ENCODE measurements at places on chromosomes 1 and 21.
A peak's percentile ranks its signal among the peaks of the same experiment; 100 is the strongest.

DNA sequence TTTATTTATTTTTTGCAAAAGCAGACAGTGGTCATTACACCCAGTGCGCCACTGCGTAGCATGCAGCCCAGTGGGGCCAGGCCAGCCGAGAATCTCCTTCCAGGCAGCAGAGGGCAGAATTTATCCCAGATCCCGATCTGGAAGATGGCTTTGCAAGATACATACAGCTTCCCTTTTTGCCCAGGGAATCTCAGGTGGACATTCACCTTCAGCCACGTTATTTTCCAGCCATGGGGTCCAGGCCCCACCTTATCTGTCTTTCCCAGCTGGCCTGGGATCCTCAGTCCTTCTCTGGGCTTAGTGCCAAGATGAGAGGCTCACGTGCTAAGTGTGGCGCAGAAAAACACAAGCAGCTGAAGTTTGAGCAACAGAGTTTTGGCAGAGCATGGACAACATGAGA is 123.6 kb downstream of the AJAP1 start:
- peak; percentile 59 for DNase-seq

- no peak for DNase-seq
Observed at GRCh38 chr21:41410767-41411448, 15.1 kb upstream of the MX1 start.

DNA sequence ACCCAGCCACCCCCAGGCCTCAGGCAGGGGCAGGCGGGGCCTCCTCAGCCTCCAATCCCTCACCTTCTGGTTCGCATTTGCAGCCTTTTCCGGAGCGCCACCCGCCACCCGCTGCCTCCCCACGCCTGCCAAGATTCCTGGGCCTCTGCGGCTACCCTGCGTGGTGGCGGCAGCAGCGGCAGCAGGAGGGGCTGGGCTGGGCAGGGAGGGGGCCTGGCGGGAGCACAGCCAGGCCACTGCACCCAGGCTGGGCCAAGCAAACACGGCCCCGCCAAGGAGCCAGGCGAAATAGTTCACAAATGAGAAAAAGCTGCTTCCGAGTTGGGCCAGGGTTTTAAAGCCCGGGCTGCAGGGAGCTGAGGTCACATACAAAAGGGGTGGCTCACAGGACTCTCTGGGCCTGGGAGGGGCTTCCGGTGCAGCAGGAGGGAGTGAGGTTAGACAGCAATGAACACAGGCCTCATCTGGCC is 9.8 kb downstream of the COL8A2 start:
- no peak for DNase-seq

- peak; percentile 84 for DNase-seq
Observed at GRCh38 chr1:221742555-221743415, 896 bp upstream of the DUSP10 start.

DNA sequence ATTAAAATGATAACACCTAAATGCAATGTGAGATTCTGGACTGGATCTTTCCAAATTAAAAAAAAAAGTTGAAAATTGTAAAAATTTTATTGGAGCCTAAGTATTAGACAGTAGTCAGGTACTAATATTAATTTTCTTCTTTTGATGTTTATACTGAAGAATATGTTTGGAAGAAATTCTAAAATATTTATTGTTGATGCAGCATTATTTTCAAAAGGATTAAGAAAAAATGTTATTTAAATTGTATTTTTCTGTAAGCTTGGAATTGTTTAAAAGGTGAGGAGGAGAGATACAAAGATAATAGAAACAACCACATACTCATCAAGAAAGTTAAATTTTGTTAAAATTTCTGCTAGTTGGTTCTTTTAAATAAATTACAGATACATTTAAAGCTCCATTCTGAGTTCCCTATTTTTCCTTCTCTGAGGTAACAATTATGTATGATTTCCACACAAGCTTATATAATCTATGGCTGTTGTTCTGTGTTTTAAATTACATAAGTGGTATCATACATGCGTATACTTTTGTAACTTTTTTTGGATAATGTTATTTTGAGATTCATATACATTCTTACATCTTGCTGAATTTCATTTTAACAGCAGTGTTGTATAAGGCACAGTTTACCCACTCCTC is 180.3 kb upstream of the RGS18 start:
- DNase-seq: no peak

GRCh38 chr1:100930494-100930893 is 34.6 kb downstream of the SLC30A7 start:
- no peak for DNase-seq

- no peak for DNase-seq
Observed at GRCh38 chr1:246659594-246660140, 64.5 kb upstream of the SCCPDH start.

DNA sequence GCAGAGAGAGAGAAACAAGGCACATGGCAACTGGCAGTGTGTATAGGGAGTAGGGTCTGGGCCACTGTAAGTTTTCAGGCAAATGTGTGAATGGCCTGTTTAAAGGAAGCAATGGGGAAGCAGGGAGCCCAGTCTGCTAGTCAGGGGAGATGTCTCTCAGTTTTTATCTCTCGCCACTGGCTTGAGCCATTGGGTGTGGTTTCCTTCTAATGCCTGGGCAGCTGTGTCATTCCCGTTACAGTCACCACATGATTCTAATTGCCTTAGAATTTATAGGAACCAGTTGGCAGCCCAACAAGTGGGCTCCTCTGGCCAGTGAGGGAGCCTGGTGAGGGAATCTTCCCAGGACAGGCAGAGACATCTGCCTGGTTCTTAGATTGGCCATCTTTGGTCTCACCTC is 182.4 kb downstream of the DISC1 start:
- no peak for DNase-seq

DNA sequence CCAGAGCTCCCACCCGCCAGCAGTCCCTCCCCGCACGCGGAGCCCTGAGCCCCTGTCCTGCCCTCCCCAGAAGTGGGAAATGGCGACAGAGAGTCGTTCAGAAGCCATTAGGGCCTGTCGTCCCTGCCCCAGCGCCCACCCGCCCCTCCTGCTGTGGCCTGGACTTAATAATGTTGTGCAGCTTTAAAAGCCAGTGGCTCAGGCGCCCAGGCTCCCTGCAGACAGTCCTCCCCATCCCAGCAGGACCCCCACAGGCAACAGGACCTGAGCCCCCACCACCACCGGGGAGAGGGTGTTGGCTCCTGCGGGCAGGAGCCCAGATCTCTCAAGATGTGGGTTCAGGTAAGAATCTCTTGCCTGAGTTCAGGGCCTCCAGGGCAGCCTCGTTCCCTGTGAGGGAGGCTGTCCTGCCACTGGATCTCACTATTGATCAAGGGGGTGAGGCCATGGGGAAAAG is 125.3 kb upstream of the RUNX3 start:
- DNase-seq: no peak

GRCh38 chr1:158328426-158328825 is 2.9 kb downstream of the CD1B start:
- no peak for DNase-seq

GRCh38 chr1:6101826-6102531 is 56.3 kb downstream of the KCNAB2 start:
- no peak for DNase-seq

DNA sequence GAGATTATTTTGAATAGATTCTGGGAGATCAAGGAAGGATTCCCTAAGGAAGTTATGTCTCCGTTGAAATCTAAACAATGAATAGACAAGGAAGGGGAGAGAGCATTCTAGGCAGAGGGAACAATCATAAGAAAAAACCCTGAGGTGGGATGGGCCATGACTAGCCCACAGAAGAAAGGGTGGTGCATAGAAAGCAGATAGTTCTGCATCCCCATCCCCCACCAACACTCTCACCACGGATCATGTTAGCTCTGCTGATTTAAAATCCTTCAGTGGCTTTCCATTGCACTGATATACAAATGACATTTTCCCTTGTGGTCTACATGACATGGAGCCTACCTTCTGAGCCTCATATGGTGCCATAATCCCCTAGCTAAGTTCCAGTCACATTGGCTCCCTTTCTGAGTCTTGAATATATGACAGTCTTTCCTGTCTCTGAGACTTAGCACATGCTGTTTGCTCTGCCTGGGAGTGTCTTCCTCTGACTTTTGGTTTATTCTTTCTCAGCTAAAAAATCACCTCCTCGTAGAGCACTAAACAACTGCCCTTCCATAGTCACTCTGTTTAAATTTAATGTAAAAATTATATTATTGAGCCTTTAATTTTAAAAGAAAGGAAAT is 15.2 kb downstream of the SCMH1 start:
- DNase-seq: no peak

DNA sequence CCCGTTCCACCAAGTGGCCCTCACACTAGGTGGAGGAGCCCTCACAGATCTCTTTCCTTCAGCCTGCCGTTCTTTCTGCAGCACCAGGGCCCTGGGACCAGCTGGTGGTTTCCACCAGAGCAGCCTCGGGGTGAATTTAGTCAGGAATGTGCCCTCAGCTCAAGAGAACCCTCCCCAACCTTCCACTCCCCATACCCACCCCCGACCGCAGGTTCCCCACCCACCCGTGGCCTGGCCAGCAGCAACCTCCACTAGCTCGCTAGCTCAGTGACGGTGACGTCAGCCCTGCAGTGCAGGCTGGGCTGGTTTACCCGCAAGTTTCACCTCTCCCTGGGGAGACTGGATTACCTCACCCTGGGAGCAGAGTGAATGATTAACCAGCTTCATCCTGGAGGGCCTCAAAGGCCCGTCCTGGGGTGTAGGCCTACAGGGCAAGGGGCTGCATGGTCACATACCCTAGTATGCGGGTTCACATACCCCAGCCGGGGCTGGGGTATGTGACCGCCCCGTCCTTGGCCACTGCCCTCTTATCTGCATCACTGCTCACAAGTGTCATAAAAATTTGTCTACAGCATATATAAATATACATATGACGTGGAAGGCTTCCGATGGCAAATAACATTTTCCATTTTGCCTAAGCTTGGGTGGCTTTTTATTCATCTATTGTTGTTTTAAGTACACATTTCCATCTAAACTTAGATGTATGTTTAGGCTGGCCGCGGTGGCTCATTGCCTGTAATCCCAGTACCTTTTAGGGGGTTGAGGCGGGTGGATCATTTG is 24.5 kb downstream of the ELF3 start:
- peak; percentile 59 for DNase-seq

GRCh38 chr1:22420455-22421053 is 31.1 kb upstream of the ZBTB40 start:
- peak; percentile 92 for DNase-seq

DNA sequence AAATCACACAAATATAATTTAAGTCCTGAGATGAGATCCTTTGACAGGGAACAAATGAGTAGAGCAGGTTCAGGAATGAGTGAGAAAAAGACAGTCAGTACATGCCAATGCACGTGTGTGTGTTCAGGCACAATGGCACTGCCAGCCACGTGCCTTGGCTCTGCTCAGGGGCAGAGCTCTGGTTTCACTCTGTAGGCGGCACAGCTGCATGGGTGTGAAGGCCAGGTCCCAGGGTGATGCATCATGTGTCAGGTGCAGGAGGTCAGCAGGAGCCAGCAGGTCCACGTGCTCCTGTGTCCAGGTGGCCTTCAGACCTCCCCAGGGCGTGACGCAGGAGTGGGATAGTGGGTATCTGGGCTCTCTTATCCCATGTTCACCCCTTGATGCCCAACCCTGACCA is 386.1 kb downstream of the KCNH1 start:
- DNase-seq: no peak

DNA sequence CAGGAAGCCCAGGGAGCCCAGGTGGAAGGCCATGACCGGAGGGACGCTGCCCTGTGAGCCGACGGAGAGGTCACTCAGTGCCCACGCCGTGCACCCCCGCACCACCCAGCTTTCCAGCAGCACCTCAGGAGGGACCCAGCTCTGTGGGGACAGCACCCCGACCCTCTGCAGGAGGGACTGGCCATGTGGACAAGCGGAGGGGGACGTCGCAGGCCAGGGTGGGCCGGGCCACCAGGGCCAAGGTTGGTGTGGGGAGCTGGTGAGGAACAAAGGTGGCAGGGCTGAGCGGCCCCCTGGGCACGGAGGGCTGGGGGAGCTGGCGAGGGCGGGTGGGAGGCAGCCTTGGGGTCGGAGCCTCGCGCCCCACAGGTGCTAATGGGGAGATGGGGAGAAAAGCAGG is 22.8 kb downstream of the NADK start:
- no peak for DNase-seq

DNA sequence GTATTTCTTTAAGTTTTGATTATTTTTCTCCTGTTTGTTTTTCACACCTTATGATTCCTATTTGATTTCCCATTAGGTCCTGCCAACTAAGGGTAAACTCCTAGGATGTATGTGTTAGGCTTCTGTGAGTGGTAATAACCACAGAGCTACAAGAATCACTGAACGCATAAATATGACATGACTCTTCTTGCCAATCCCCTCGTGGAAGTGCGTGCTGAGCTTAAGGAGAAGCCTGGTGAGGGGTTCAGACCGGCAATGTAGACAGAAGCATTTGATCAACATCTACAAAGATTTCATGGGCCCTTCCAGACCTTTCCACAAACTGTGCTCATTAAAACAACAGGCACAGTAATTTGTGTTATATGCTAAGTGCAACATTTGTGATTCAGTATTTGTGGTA is 273.8 kb upstream of the SNX7 start:
- no peak for DNase-seq

- DNase-seq: no peak
Observed at GRCh38 chr1:15289251-15289651, 42.2 kb downstream of the FHAD1 start.

DNA sequence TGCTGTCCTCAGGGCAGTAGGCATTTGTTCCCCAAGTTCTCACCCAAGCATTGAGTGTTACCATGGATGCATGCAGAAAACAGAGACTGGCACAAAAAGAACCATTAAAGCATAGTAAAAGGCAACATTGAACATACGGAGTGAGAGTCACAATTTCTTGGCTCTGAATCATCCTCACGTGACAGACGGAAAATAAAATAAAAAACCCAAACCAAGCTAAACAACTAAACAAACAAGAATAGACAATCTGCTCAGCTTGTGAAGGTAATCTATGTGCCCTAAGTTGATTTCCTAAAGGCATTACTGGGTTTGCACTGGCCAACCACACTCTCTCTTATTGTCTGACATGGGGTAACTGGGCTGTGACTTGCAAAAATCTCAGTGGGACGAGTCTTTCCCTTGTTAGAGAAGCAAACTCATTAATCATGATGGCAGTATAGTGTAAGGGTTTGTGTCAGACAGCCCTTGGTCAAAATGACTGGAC is 306.0 kb downstream of the ASTN1 start:
- DNase-seq: no peak

DNA sequence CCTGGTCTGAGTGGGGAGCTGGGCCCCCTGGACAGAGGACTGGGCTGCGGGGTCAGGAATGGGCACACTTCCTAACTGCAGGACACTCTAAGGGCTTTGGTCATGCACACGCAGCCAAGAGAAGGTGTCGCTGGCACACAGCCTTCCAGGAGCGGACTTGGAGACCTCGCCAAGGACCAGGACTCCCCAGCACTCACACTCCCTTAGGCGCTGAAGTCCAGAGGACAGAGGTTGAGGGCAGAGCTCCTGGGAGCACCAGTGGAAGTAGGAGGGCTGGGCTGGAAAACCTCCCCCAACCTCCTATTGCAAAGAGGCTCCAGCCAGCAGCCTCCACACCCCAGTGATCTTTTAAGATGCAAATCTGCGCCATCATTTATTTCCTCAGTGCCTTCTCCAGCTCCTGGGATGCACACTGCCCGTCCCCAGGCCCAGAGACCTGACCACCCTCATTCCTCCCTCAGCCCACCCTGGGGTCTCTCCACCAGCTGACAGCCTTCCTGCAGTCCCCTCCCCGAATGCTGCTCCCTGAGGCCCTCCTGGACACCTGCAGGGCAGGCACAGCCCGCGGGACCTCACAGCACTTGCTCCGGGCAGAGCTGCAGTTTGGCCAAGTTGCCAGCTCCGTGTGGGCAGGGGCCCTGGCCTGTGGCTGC is 3.0 kb downstream of the TSPEAR start:
- peak; percentile 60 for DNase-seq
